ENCODE measurements at places on chromosomes 13 and 19.
A peak's percentile ranks its signal among the peaks of the same experiment; 100 is the strongest.

- DNase-seq: no peak
Measured at GRCh38 chr13:100306030-100306429, 217.1 kb downstream of the PCCA start.

DNA sequence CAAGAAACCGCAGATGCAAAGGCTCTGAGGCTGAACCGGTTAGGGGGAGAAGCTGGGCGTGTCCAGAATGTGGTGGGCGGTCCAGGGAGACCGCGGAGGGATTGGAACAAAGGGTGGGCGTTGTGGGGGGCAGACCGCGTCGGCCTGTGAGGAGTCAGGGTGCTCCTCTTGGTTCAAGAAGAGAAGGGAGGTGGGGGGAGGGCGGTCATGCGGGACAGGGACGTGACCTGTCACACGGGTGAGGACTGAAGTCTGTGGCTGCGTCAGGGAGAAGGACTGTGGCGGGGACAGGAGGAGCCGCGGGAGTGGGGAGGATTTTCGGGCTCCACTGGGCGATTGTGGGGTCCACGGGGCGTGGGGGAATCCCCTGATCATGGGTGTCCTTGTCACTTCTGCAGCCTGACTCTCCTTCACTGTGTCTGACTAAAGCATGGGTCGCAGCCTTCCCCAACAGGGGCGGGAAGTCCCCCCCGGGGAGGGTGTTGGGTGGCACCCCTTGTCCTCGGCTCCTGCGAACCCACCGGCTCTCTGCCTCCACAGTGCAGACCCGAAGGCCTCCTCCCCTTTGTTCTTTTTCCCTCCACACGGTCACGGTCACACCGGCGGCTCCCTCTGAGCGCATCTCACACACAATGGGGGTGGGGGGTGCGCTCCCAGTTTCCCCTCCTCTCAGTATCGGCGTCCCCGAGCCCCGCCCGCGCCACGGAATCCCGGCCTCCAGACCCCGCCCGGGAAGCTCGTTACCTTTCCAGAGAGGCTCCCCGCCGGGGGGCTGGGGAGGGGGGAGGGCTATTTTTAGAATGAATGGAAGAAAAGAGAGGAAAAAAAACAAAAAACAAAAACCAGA is 16.4 kb upstream of the KCNN1 start:
- no peak for DNase-seq

DNA sequence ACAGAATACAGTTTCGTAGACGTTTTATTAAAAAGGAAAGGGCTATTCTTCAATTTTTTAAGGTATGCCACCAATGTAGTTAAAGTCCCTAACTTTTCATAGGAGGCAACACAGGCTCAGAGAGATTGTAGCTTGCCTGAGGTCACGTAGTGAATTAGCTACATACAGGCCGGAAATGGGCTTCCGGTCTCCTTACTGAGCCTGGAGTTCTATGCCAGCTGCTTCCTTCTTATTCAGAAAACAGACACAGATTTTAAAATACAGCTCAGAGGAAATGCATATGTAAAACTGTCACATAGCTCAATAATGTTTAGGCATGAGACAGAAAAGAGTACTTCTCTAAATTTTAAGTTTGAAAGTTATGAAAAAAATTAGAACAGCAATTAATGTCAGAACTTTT is 85.4 kb upstream of the TUBA3C start:
- DNase-seq: no peak

DNA sequence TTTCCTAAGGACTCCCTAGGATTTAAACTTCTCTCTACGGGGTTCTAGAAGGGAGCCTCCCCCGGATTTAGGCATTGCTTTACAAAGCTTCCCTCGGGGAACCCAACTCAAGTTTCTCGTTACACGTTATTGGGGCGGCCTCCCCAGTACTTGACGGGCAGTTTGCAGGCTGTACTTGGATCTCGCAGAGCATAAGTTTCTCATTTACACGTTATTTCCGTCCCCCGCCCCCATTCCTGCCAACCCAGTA is 584 bp downstream of the SMG9 start:
- DNase-seq: no peak

GRCh38 chr19:28224441-28224840 is 988.5 kb downstream of the UQCRFS1 start:
- no peak for DNase-seq

- DNase-seq: peak; percentile 97
Measured at GRCh38 chr13:36999054-36999714, at the start of gene ALG5. ALG5 (minus strand) TSS chr13:36999340; CDS start chr13:36999300, 40 bp downstream.

DNA sequence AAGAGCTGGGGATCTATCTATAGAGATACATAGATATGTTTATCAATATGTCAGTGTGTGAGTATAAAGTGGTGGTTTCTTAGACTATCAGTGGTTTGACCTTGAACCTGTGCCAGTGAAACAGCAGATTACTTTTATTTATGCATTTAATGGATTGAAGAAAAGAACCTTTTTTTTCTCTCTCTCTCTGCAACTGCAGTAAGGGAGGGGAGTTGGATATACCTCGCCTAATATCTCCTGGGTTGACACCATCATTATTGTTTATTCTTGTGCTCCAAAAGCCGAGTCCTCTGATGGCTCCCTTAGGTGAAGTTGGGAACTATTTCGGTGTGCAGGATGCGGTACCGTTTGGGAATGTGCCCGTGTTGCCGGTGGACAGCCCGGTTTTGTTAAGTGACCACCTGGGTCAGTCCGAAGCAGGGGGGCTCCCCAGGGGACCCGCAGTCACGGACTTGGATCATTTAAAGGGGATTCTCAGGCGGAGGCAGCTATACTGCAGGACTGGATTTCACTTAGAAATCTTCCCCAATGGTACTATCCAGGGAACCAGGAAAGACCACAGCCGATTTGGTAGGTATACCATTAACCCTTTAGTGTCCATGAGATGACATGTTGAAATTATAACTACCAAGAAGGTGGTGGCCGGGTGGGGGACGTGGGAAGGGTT is 880 bp downstream of the FGF9 start:
- no peak for DNase-seq

GRCh38 chr19:33175886-33176669 is 18.1 kb upstream of the LRP3 start:
- peak; percentile 59 for DNase-seq

- DNase-seq: no peak
Measured at GRCh38 chr19:14530005-14530348, 583 bp downstream of the TECR start.

GRCh38 chr13:45713106-45713690 is 11.1 kb downstream of the CBY2 start:
- DNase-seq: no peak

- DNase-seq: peak; percentile 92
Measured at GRCh38 chr19:52171321-52172169, at the start of gene ZNF836. ZNF836 (minus strand) TSS chr19:52171621; CDS start chr19:52168072, 3,549 bp downstream.

GRCh38 chr19:22605275-22606211 is 28.6 kb upstream of the ZNF492 start:
- DNase-seq: no peak

DNA sequence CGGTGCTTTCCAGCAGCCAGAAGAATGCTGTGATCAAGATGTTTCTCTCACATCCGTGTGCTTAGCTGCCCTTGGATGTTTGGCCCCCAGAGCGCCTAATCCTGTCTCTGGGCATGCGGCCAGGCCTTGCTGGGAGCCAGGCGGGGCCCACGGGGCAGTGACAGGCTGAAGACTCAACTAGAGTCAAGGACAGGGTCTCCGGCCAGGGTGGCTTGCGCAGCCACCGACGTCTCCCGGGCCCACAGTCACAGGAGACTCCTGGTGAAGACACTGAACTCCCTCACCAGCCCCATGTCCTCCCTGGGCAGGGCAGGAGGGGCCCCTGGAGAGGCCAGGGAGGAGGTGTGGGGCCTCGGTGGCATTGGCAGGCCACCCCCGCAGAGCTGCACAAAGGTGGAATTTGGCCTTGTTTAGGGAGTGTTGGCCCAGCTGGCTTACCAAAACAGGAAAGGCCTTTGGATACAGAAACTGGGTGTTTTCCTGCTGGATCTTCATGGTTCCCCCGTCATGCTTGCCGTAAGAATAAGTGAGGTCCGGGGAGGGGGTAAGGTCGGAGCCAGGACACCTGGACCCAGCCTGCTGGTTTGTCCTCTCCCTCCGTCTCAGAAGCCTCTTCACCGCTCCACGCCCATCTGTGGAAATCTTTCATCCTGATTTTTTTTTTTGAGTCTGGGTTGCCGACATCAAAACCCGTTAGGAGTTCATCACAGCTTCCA is 10.0 kb upstream of the NDUFS7 start:
- DNase-seq: no peak

DNA sequence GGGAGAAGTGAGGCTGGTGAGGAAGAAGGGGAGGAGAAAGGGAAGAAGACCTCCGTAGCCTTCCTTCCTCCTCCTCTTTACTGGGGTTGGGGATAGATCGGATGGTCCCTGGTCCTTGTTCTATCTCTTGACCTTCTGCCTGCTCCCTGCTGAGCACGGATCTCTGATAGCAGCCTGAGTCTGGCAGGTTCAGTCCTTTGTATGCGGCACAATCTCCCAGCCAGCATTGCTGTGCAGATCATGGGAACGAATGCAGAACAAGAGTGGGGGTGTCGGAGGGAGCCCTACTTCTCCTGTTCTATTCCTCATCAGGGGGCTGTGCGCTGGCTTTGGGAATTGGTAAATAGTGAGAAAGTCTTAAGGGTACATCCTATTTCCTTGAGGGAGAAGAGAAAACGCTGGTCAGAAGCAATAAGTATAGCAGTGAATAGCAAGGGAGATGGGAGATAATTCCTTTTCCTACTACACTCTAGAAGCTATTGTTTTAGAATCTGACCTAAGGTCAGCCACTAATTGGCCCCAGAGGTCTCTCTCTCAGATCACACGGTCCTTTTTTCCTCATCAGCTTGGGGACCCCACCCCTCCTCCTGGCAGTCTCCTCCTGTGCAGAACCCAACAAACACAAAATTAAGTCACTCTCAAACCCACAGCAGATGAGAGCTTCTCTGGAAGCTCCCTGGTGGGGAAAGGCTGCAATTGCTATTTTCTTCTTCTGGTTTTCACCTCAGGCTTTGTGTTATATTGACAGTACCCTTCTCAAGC is 41.0 kb downstream of the KL start:
- DNase-seq: no peak

DNA sequence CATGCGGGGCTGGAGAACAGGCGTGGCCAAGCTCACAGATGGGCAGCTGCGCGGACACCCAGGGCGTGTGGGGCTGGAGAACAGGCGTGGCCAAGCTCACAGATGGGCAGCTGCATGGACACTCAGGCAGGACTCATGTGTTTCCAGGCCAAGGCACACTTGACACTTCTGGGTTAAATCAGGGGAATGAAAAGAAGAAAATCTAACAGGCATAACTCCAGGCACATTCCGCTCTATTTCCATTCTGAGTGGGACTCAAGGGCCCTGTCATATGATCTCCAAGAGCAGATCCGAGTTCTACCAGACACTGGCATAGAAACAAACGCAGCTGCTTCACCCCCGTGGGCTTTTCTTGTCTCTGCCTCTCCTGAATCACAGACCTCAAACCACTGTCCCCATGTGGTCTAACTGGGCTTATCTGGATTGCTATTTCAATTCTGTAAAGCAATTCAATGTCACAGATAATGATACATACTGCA is 17.4 kb upstream of the C13orf46 start:
- no peak for DNase-seq

DNA sequence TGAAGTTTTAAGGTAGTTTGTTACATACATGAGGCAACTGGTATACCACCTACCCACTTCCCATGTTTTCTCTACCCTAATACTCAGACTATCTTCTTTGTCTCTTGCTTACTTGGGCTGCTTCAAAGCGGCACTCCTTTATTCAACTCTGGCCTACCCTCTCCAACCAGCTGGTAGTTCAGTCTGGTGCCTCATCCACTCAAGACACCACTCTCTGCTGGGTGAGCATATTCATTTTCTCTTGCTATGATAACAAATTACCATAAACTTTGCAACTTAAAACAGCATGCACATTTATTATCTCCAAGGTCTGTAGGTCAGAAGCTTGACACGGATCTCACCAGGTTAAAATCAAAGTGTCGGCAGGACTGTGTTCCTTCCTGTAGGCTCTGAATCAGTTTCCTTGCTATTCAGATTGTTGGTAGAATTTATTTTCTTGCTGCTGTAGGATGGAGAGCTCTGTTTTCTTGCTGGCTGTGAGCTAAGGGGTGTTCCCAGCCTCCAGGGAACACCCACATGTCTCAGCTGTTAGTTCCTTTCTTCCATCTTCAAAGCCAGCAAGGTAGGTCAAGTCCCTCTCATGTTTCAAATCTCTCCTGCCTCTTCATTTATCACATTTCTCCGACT is 666.0 kb downstream of the DIAPH3 start:
- DNase-seq: no peak

DNA sequence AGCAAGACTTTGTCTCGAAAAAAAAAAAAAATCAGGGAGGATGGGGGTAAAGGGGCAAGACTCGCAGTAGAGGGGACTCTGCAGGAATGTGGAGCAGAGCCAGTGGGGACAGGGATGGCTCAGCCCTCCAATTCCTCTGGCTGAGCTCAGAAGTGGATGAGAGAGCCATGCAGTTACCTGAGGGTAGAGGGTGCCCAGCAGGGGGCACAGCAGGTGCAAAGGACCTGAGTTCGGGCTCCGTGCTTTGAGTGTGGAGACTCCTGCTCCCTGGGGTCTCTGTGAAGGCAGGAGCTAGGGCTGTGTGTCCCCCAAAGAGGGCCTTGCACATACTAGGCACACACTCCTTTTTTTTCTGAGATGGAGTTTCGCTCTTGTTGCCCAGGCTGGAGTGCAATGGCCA is 7.7 kb downstream of the DOCK6 start:
- DNase-seq: no peak

DNA sequence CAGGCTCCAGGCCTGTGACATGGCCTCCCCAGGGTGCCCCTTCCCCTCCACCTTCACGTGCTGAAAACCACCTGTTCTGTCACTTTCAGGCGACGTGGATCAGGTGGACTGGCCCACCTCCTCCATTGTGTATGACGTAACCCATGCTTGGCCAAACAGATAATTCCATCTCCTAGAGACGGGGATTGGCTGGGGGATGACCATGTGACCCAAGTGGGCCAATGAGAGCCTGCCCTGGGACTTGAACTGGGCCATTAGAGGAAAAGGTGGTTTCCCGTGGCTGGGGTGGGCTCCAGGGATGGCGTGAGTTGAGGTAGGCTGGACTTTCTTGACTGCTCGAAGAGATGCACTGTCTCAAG is 3.6 kb upstream of the ADAMTSL5 start:
- no peak for DNase-seq

DNA sequence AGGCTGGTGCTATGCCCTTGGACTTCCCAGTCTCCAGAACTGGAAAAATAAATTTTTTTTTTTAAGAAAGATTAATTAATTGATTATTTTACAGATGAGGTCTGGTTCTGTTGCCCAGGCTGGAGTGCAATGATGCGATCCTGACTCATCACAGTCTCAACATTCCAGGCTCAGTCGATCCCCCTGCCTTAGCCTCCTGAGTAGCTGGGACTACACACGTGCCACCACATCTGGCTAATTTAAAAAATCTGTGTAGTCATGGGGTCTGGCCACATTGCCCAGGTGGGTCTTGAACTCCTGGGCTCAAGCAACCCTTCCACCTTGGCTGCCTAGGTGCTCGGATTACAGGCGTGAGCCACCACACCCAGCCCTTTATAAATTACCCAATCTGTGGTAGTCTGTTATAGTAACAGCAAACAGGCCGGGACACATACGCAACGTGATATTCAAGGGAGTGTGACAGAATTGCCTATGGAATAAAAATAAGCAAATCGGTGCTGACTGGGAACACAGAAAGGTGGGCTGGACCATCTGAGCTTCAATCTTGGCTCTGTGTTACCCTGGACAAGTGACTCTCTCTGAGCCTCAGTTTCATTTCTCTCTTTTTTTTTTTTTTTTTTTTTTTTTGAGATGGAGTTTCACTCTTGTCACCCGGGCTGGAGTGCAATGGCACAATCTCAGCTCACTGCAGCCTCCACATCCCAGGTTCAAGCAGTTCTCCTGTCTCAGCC is 42.8 kb downstream of the PIN1 start:
- DNase-seq: no peak

GRCh38 chr19:39475748-39476147 is 4.9 kb upstream of the TIMM50 start:
- DNase-seq: no peak

- DNase-seq: no peak
Measured at GRCh38 chr13:48255954-48256353, 22.9 kb downstream of the ITM2B start.
